ENCODE measurements at places on chromosomes 13 and 19.

GRCh38 chr19:848386-848921 is 3.6 kb upstream of the ELANE start:
- no peak for DNase-seq

DNA sequence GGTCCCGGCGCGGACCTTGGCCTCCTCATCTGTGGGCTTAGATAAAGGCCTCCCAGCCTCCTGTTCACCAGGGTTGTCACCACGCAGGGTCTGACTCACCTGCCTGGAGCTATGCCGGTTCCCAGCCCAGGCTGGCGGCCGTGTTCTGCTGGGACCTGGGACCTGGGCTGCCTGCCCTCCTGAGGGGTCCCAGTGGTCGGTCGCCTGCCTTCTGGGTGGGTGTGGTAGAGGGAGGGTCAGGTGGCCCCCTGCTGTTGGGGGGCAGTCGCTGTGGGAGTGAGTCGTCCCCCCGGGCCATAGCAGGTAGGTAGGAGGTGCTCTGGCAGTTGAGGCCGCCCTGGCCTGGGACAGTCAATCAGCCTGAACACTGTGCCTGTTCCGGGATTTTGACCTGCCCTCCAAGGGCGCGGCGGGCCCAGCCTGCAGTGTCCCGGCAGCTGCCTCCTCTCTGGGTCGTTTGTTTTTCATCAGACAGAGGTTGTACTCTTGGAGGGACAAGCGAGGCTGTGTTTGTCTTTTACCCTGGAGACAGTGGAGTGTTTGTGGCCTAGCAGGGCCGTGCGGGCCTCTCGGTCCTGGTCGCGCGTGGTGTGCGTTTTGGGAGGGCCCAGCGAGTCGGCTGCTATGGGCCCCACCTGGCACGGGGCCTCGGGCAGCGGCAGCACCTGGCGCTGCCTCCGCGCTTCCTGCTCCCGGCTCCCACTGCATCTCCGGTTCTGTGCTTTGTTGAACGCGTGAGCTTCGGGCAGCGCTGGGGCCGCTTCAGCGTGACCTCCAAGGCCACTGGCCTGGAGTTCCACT is 2.6 kb downstream of the ADAT3 start:
- no peak for DNase-seq

GRCh38 chr19:33300009-33300893 is 2.1 kb downstream of the CEBPA start:
- DNase-seq, result no peak

- no peak for DNase-seq
Measured at GRCh38 chr19:18939922-18940768, 872 bp downstream of the HOMER3 start.

- DNase-seq, result no peak
Measured at GRCh38 chr19:53828531-53828930, 4.4 kb upstream of the NLRP12 start.

DNA sequence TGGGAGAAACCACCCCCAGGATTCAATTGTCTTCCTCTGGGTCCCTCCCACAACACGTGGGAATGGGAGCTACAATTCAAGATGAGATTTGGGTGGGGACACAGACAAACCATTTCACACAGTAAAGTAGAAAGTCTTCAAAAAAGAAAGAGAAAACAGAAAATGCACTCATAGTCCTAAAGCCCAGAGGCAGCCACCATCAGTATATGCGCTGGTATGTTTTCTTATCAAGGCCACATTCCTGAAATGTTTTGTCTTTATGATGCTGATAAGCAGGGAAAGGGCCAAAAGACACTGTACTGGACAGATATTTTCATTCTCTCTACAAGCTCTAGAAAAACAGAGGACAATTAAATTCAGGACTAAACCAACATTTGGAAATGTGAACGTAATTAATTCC is 375.8 kb upstream of the TSHZ3 start:
- DNase-seq, result no peak

DNA sequence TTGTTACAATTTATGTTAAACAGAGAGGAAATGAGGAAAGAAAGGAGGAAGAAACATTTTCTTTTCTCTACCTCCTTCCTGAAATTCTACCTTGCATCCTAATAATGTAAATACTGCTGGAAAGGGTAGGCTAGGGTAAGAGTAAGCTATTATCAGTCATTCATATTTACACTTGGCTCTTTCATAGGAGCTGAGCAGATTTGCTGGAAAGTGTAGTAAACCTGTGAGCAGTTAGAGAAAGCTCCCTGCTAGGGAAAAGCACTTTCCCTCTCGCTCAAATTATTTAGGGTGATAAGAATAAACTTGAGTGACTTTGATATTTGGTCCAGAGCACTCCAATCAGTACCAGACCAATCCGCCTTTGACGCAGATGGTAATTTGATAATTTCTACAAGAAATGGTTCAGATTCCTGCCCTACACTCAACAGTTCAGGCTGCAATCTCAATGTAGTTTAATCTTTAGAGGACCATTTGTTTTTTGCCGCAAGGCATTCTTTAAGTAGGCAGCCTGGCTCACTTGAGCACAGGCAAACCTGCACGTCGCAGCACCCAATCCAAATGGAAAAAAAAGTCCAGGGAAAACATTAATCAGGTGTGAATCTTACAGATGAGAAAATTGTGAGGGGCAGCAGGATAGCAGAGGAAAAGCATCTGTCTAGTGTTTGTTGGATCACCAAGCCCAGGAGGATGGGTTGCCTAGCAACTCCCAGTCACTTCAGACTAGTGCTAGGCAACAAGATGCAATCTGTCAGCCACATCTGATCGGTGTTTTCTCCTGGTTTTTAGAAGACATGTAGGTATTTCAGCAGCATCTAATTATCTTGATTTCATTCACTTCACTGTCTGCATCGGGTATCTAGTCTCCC is 68.6 kb upstream of the KL start:
- no peak for DNase-seq

DNA sequence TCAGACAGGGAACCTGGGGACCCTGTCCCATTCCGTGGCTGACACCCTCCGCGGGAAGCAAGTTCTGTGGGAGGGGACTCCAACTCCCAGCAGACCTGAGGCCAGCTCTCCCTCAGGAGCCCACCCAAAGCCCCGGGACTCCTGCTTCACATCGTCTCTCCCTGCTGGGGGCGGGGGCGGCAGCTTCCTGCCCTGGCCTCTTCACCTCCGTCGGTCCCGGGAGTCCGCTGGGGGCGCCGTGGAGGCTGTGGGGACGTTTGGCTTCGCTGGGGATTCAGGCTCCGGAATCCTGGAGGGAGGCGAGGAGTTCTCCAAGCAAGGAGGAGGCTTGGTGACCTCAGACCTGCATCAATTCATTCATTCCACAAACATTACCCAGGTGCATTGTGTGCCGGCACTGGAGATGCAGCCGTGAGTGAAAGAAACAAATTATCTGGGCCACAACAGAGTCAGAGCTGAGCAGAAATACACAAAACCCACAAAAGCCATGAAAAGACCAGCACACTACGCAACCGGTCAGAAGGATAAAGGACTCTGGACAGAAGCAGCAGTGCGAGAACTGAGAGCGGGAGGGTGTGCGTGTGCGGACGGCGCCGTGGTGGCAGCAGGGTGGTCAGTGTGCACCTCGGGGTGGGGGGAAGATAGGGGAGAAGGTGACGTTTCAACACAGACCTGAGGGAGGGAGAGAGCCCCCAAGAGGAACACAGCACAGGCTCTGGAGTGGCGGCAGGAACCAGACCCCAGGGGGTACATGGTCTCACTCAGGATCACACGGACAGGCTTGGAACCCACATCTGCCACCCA is 19.0 kb downstream of the EPS8L1 start:
- no peak for DNase-seq

GRCh38 chr13:80030491-80030890 is 310.4 kb downstream of the SPRY2 start:
- DNase-seq, result no peak

DNA sequence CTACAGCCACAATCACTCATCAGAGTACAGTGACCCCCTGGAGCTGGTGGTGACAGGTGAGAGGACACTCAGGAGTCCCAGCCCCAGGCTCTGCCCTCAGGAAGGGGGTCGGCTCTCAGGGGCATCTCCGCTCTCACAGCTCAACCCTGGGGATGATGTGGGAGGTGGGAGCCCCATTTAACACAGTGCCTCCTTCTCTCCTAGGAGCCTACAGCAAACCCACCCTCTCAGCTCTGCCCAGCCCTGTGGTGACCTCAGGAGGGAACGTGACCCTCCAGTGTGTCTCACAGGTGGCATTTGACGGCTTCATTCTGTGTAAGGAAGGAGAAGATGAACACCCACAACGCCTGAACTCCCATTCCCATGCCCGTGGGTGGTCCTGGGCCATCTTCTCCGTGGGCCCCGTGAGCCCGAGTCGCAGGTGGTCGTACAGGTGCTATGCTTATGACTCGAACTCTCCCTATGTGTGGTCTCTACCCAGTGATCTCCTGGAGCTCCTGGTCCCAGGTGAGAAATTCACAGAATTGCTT is 1.0 kb downstream of the LILRA2 start:
- no peak for DNase-seq

- no peak for DNase-seq
Measured at GRCh38 chr13:49026851-49027250, 51.1 kb downstream of the FNDC3A start.

DNA sequence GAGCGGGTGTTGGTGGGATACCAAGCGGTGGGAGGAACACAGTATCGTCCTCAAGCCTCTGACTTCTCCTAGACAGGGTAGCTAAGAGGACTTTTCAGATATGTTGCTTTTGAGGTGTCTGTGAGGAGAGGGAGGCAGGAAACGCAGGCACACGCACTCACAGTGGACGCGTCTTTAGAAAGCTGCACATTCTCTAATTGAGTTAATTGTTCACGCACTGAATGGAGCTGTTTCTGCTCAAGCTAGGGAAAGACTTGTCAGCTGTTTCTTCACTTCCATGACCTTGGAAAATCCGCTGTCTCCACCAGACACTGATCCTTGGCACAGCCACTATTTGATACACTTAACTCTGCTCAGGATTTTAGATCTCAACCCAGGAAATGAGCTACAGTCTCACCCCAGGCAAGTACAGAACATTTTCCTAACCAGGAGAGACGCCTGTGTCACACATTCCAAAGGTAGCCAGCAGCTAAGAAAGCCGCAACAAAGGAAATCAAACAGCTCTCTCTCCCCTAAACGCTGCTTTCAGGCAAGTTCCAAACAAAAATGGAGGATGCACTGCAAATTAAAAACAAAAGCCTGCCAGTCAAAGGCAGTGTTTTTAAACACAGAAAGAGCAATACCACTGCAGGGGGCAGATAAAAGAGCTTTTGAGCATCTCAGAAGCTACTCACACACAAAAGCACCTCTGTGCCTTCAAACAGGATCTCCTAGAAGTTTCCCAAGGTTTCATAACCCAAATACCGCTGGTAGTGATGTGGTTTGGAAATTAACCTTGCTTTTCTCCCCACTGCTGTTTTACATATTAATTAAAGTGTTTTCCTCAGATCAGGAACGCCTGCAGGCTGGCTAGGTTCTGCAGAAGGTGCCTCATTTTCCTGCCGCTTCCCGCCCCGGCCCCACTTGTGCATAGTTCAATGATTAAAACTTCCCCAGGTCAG is 57.3 kb downstream of the IRS2 start:
- no peak for DNase-seq

All from CD8-positive, alpha-beta memory T cell (primary cell).